ENCODE measurements at places on chromosomes 16 and 17.
A peak's percentile ranks its signal among the peaks of the same experiment; 100 is the strongest.

GRCh38 chr16:3607161-3607560, 4.2 kb downstream of the SLX4 start:
- no peak for DNase-seq

GRCh38 chr17:81329927-81330883, 35.1 kb upstream of the SLC38A10 start:
- no peak for DNase-seq

DNA sequence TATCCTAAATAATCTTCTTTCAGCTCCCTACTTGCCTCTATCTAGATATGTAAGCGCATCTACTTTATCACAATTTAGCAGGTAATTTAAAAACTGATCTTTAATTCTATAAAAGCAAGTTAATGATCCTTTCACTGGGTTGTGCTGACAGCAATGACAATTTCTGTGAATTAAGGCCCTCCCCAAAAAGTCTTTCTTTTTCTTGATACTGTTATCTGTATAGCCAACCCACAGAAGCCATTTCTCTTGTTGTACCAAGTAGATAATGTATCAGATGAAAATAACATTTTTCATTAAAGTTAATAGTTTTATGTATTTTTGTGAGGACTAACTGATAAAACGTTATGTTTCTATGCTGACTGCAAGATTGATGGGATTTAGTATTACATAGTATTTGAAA, 3.8 kb downstream of the ZPBP2 start:
- no peak for DNase-seq

DNA sequence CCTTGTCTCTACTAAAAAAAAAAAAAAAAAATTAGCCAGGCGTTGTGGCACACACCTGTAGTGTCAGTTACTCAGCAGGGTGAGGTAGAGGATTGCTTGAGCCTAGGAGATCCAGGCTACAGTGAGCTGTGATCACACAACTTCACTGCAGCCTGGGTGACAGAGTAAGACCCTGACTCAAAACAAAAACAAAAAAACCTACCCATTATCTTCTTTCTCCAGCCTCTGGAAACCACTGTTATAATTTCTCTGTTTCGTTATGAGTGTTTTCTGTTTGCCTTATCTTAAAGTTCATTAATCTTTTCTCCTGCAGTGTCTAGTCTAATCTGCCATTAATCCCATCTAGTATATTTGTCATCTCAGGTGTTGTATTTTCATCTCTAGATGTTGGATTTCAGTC, 18.6 kb upstream of the CLTC start:
- DNase-seq, result no peak

DNA sequence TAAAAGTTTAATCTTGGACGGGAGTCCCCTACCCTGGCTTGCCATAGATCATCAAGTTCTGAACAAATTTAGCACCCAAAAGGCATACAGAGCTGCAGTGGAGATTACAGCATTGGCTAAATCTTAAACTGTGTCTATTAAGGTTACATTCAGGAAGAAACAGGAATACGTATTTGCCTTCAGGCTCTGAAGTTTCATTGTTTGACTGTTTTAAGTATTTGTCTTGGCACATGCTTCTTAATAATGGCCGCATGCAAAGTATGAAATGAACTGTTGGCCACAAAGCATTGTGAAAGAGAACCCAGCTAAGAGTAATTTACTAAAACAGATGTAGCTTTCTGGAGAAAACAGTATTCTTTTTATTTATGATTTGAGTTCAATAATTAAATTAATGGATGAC, 63.9 kb upstream of the CNEP1R1 start:
- peak; percentile 52 for DNase-seq

GRCh38 chr17:9557857-9558256, 17.8 kb downstream of the STX8 start:
- DNase-seq, result no peak

DNA sequence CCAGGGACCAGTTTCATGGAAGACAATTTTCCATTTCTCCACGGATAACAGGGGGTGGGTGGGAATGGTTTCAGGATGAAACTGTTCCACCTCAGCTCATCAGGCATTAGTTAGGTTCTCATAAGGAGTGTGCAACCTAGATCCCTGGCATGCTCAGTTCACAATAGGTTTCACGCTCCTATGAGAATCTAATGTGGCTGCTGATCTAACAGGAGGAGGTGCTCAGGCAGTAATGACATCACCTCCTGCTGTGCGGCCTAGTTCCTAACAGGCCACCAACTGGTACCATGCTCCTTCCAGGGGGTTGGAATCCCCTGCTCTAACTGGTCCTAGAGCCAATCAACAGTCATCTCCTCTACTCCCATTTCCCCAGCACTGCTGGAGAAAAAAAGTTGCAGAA, 19.9 kb downstream of the TEX14 start:
- DNase-seq, result no peak

- DNase-seq, result no peak
These were observed 22.8 kb upstream of the MTSS2 start for GRCh38 chr16:70708366-70709246.

GRCh38 chr17:57006040-57006439, 28.1 kb downstream of the SCPEP1 start:
- DNase-seq, result no peak

- no peak for DNase-seq
These were observed 83.7 kb downstream of the N4BP1 start for GRCh38 chr16:48526058-48526957.

DNA sequence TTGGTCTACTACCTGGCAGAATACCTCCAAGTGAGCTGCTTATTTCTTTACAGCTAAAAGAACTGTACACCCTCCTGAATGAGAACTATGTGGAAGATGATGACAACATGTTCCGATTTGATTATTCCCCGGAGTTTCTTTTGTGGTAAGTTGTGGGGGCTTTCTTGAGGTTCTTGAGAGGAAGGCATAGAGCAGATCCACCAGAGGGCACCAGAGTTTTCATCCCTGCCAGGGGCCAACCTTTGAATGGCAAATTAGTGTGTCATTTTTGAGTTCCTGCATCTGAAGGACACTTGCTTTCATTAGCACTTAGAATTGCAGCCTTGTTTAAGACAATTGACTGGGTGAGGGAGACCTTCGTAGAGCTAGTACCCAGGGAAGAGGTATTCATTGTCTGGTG, 35.0 kb downstream of the NMT1 start:
- DNase-seq, result peak; percentile 55

DNA sequence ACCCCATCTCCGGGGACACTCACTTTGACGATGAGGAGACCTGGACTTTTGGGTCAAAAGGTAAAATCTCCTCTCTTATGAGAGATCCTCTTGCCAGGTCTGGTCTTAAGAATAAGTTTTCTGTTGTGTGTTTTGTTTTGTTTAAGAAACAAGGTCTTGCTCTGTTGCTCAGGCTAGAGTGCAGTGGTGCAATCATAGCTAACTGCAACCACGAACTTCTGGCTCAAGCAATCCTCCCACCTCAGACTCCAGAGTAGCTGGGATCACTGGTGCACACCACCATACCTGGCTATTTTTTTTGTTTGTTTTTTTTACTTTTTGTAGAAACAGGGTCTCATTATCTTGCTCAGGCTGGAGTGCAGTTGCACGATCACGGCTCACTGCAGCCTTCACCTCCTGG, 4.1 kb downstream of the MMP25 start:
- DNase-seq, result no peak

DNA sequence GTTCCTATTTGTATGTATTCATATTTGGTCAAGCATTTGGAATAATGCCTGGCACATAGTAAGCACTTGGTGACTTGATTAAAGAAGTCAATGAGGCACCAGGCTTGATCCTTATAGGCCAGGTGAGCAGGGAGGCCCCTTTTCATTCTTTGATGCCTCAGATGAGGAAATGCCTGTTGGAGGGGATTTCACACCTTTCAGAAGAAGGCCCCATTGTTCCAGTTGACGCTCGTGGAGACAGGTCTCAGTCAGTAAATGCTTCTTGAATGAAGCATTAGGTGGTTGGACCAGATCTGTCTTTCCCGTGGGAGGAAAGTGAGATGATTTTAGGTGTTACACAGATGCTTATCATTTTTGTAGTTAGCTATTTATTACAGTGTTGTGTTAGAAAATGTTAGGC, 13.0 kb downstream of the LCMT1 start:
- no peak for DNase-seq

DNA sequence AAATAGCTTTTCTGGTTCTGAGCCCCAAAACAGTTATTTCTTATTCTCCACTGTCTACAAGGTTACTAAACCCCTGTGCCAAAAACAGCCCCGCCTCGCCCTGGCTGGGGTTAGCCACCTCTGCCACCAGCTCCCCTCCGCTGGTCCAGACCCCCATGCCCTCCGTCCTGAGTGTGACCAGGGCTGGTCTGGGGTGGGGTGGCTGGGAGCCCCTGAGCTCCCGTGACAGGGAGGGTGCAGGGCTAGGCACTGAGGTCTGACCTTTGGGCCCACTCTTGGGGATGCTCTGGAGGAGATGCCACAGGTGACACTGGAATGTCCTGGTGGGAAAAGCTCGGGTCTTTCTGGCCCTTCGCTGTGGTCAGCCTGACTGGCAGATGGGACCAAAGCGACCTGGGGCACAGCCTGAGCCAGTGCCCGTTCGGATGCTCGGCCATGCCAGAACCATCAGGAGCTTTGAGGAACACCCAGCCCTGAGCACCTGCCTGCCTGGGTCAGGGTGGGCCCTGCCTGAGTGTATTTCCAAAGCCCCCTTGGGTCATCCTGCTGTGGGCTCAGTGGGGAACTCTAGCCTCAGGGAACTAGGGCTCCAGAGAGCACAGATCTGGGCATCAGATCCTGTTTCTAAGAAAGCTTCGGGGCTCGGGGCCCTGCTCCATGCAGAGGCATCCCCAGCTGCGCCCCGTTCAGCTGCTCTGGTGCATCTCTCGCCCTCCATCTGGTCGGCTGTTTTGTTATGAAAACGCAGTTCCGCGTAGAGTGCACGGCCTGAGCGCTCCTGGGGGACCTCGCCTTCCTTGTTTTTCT, 72.1 kb upstream of the GNG13 start:
- DNase-seq, result no peak

DNA sequence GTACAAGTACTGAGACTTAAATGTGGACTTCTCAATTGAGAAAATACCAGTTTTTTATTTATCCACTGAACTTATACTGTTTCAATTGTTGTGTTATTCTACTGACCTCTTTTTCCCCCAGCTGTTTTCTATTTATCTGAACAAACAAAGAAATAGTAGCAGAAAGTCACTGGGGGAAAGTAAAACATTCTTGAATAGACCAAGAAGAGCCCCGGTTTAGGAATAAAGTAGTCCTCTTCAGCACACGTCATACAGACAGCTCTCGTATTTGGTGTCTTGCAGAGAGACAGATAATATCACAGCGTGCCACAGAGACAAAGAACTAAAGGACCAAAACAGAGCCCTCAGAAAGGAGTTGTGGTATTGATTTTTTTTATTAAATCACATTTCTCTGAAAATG, 1159.1 kb upstream of the CDH8 start:
- DNase-seq, result no peak

DNA sequence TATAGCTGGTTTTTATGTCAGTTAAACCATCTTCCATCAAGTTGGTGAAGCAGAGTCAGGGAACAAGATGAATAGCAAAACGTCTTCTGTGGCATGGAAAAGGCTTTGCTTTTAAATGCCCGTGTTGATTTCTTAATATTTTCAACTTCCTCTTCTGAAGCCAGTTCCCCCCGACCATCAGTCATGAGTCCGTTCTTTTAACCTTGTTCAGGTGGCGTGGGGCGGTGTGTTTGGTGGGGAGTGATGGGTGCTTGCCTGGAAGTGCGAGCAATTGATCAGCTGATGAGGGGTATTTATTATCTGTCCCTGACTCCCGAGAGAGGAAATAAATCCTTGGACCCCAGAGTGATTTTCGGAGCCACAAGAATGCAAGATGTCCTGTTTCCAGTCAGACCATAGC, 147.1 kb downstream of the WWOX start:
- no peak for DNase-seq

GRCh38 chr17:18138065-18138749, 29.7 kb downstream of the MYO15A start:
- no peak for DNase-seq

DNA sequence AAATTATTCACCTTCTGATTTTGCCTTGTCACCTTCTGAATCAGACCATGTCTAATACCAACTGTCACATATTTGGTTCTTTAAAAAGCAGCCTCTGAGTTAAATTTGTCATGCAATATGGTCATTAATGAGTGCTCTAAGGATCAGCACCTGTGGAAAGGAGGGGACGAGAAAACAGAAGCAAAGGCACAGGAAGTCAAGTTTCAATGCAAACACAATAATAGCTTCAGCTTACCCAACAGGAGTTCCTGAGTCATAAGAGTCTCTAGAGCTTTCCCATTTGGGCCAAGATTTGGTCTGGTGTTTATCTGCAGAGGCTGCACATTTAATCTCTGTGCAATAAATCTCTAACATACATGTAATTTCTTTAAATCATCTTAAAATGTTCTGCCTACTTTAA, 889.8 kb downstream of the CDH8 start:
- DNase-seq, result no peak

DNA sequence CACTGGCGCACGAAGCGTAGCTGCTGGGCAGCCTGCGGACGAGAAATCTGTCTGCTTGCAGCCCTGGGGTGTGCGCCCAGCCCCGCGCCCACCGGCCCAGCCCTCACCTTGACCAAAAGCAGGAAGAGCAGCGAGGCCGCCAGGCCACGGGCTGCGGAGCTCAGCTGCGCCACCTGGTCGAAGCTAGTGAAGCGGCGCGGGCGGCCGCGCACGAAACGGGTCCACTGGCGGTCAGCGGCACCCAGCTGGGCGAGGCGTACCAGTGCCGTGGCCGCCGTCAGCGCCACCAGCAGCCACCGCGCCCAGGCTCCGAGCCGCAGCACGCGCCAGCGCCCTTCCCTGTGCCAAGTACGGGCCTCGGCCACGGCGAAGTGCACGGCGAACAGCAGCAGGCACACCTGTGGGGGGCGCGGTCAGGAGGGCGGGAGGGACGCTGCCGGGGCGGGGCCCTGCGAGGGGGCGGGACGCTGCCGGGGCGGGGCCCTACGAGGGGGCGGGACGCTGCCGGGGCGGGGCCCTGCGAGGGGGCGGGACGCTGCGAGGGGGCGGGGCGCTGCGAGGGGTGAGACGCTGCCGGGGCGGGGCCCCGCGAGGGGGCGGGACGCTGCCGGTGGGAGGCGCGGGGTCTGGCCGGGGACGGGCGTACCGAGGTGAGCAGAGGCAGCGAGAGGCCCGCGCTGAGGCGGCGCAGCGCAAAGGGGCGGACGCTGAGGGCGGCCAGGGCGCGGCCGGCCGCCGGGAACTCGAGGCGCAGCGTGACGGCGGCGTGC, 43.2 kb downstream of the TSC2 start:
- peak; percentile 30 for DNase-seq
